ENCODE measurements at places on chromosomes 16 and 17.
A peak's percentile ranks its signal among the peaks of the same experiment; 100 is the strongest.

GRCh38 chr17:10875430-10875851 lies 37.6 kb upstream of the PIRT start:
- DNase-seq, result peak; percentile 50

GRCh38 chr17:10768750-10769251 lies 35.1 kb downstream of the TMEM238L start:
- DNase-seq, result no peak

DNA sequence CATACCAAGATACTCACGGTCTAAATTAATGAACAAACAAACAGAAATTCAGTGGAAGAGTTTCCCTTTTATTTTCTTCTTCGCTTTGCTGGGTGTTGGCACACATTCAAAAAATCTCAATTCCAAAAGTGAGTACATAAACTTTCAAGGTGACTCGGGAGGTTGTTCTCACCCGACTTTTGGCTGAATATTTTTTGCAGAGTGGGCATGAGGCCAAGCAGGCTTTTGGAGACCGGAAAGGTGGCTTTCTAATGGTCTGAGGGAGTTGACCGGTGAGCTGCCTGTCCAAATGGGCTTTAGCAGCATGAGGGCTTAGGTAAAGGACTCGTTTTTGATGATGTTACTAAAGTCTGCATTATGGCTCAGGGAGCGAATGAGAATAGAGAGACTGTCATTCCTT lies 318.7 kb downstream of the CPPED1 start:
- no peak for DNase-seq

- DNase-seq, result no peak
Measured at GRCh38 chr16:5042574-5043171, 8.9 kb upstream of the NAGPA start.

- no peak for DNase-seq
Measured at GRCh38 chr16:75250809-75251279, 580 bp downstream of the BCAR1 start.

GRCh38 chr16:27471661-27472060 lies 69.7 kb downstream of the IL21R start:
- no peak for DNase-seq

All from femur (tissue), 1 donor.